ENCODE measurements at places on chromosomes 13 and 19.

DNA sequence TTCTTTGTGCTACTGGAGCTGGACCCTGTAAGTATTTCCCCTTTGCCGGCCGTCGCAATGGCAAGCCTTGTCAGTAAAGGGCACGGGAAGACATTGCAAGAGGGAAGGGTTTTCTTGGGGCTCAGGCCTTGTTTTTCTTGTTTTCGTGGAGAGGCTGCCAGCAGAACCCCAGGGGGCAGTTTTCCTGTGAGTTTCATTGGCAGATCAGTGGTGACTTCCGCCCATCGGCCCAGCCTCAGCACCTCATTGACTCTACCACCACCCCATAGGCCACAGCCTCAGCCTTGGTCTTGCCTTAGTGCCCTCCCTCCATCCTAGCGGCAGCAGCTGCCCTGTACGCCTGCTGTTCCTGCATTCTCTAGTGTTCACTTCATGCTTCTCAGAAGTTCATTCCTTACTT, 61.5 kb downstream of the GJA3 start:
- DNase-seq, result no peak

- DNase-seq, result no peak
Observed at GRCh38 chr19:48676887-48677286, 4.1 kb upstream of the NTN5 start.

DNA sequence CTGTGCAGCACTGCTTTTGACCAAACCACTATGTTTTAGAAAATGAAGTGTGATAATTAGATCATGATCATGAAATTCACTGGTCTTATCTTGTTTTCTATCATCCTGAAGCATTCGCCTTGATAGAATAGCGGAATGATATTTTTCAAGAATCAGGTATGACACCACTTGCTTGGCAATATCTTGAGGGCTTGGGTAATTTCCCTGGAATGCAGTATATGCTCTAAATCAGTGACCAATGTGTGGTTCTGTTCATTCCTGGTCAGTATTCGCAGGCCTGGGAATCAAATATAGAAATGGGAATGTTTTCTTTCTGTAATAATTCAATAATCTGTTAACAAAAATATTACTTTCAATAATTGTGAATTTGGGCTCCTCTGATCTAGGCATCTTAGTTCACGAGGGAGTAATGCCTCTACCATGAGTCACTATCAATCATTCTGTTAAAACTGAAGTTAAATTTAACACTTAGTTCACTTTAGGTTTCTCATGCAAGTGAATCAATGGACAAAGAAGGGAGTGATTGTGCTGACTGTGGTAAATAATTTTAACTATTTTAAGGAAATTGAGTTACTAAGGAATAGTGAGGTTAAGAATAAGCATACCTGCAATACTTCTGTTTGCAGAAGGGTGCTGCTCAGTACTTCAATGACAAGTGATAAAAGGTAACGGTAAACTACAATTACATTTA, 137.9 kb downstream of the PCDH20 start:
- no peak for DNase-seq

DNA sequence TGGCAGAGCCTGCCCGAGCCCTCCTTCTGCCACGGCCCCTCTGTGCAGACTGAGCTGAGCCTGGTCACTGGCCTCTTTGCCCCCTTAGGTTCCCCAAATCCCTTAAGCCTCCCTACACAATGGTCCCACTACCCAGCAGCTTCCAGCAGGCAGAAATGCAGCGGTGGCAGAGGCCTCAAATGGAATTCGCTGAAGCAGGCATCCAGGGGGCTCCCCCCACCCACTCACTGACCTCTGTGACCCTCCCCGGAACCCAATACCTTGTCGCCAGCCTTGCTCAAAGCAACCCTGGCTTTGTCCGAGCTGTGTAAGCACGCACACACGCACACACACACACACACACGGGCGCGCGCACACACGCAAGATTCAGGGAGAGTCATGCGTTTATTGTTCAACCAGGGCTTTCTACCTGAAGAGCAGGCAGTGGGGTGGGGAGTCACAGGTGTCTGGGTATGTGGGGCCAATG, at the start of gene LIM2:
Gene LIM2, minus strand, starts transcription at position 51 of the 466 bp plus-strand sequence. CDS start 531 bp downstream, outside the sequence.
- DNase-seq, result no peak

DNA sequence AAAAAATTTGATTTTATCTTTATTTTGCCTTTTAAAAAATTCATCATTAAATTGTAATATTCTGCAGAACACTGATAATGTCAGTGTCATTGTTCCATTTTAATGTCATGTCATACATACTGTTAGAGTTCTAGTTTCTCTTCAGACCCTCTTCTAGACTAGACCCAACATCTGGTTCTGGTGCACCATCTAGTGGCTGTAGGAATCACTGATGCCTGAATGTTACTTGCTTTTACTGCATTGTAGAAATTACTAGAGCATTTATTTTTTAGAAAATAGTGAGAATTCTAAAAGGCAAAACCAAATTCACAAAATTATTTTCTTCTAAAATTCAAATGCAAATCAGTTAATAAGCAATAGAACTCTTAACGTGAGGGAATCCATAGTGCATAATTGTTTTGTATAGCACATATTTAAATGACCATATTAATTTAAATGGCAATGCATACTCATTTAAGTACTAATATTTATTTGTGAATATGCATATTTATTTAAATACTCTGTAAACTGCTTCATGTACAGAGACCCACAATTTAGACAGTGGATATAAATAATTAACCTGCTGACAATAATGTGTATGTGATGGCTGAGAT, 425.7 kb downstream of the KLF12 start:
- DNase-seq, result peak; percentile 20

DNA sequence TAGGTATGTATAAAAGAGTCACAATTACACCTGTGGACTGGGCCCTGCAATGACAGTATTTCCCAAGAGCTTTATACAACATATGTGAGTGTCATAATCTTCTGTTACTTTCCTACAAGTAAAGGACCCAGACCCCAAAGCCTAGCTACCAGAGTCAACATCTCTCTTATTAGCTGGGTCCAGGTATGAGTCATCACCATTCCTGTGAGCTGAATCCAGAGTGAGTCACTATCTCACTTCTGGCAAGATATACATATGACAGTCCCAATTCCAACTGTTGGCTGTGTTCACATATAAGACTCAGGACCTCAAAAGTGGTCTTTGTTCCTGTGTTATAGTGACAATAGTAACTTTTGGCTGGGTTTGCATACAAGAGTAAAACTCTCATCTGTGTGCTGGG, 46.7 kb downstream of the ZNF729 start:
- DNase-seq, result no peak

DNA sequence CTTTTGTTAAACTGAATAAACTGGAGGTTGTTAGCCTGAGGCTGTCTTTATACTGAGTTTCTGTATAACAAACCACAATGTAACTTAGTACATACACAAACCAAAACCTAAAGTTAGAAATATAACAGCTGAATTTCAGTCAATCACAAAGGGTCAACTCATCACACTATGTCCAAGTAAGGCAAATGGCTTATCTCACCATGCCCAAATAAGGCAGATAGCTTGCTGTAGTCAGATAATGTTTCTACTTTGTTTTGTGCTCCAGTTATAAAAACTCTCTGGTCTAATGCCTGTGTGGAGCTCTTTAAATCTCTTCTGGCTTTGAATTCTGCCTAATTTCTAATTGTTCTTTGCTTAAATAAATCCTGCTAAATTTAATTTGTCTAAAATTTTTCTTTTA, 1323.4 kb upstream of the ATXN8OS start:
- no peak for DNase-seq

DNA sequence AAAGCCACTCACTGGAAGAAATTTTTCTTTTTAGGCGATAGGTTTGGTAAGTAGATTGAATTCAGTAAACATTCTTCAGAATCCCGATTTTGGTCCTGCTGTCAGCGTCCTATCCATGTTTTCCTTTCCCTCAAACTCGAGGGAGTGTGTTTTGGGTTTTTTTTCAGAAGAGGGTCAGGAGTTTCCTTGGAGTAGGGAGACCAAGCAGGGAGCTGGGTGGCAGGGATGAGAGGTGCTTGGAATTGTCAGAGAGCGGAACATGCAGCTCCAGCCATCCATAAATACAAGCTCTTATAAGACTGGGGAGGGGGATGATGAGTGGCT, 1.6 kb upstream of the PCDH8 start:
- DNase-seq, result no peak
